ENCODE measurements at places on chromosomes 7 and 10.

DNA sequence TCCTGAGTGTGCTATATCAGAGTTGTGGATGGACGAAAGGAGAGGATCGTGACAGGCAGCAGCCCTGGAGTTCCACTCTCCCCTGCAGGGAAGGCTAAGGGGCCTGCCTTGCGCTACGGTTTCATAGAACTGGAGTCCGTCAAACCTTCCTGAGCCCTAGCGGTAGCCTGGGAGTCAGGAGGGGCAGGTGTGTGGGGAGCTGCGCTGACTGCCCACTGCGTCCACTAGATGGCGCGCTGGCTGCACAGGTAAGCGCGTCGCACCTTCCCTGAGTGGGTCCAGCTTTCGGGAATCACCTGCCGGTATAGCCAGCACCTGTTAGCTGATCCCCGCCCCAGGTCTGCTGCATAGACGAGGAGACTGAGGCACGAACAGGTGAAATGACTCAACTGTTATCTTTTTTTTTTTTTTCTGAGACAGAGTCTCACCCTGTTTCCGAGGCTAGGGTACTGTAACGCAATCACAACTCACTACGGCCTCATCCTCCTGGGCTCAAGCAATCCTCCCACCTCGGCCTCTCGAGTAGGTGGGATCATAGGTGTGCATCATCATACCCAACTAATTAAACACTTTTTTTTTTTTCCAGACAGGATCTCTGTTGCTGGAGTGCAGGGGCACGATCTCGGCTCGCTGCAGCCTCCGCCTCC lies 20.2 kb upstream of the BAIAP2L1 start:
- DNase-seq, result peak; percentile 29

DNA sequence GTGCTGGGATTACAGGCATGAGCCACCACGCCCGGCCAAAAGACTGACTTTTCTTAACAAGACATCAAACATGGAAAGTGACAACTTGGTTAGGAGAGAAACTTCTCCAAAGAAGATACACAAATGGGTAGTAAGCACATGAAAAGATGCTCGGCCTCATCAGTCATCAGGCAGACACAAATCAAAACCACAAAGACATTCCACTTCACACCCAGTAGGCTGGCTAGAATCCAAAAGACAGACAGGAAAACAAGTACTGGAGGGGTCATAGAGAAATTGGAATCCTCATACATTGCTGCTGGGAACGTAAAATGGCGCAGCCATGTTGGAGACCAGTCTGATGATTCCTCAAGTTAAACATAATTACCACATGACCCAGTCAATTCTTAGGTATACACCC lies 16.4 kb downstream of the SEPHS1 start:
- peak; percentile 50 for DNase-seq

DNA sequence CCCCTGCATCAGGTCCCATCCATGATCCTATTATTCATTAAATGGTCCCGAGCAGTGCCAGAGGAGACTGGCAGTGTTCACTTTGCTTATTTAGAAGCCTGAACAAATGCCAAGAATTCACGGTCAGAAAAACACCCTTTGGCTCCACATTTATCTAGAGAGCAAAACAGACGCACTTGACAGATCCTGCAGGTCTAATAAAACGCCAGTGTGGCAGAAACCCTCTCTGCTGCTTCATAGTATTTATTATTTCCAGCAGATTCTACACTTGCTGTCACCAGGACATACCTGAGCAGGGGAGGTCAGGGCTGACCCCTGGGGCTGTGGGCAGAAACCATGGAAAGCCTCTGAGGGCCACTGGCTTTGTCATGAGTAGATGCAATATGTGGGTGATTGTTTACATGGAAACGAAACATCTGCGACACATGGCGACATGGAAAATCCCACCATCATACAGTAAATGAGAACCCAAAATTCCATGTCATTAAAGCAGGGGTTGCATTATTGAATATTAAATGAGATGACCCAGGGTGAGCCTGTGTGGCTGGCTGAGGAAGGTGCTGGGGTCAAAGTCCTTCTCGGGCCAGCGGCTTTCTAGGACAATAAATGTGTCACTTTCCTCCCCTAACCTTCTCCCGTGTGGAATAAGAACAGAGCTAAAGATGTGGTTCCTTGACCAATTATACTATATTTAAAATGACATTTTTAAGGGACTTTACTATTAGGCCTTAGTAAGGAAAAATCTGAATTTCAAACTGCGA lies 205.9 kb upstream of the SVIL start:
- DNase-seq, result no peak

DNA sequence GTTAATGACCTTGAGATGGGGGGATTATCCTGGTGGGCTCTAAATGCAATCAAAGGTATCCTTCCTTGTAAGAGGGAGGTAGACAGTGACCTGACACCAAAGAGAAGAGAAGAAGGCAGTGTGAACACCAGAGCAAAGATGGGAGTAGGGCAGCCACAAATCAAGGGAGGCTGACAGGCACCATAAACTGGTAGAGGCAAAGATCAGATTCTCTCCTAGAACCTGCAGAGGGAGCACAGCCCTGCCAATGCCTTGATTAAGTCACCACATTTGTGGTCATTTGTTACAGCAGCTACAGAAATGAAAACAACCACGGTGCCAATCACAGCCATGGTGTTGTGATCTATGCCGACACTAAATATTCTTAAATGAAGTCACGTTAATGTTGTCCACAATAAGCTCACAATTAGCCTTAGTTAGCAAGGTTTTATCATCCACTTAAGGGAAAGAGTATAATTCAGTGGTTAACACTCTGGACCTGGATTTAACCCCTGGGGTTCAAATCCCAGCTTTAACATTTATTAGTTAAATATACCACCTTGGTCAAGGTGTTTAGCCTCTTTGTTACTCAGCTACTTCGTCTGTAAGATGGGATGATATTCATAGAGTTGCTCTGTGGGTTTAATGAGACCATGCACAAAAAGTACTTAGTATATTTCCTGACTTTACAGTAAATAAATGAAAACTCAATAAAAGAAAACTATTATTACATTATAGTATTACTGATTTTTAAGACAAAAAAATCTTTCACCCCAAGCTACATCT lies 70.8 kb downstream of the SGMS1 start:
- DNase-seq, result peak; percentile 49

DNA sequence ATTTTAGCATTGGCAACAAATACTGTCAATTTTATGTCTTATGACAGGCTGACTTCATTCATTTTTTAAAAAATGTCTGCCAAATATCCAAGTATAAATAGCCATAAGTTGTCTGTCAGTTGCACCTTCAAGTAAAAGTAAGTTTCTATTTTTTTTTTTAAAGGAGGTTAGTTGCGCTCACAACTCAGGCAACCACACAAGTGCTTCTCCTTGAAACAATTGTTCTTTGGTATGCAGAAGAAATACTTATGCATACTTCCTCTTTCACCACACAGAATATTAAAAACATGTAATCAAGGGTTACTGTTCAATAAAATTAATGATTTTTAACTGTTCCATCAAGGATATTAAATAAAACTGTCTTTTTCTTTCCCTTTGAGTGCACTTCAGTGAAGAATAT lies 97.9 kb downstream of the RTKN2 start:
- DNase-seq, result no peak

- DNase-seq, result no peak
Observed at GRCh38 chr7:22601003-22601402, 101.0 kb upstream of the STEAP1B start.

- DNase-seq, result no peak
Observed at GRCh38 chr10:13915710-13916109, 328.9 kb downstream of the PRPF18 start.

- DNase-seq, result no peak
Observed at GRCh38 chr10:77264107-77264506, 373.5 kb downstream of the KCNMA1 start.

DNA sequence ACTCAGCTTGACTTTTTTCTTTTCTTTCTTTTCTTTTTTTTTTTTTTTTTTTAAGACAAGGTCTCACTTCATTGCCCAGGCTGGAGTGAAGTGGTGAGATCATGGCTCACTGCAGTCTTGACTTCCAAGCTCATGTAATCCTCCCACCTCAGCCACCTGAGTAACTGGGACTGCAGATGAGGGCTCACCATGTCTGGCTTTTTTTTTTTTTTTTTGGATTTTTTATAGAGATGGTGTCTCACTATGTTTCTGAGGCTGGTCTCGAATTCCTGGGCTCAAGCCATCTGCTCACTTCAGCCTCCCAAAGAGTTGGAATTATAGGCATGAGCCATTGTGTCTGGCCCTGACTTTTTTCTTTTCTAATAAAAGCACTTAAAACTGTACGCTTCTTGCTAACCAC lies 358.2 kb upstream of the IGFBP3 start:
- DNase-seq, result peak; percentile 55

DNA sequence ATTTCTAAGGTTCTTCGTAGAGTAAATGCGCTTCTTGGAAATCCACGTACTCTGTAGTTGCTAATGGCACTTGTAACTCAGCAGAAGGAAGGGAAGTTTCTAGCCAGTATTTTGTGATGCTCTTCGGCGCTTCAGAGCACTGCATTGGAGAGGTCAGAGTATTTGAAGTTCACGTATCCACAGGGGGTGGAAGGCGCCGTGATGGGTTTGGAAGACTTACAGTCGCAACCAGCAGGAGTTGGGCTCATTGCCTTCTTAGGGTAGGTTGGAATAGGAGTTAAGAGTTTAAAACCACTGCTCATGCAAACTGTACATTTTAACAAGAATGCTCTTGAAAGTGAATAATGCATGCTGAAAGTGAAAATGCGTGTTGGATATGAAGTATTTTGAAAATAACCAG lies 49.1 kb downstream of the SHH start:
- DNase-seq, result no peak

Measured in EH (cell line).